ENCODE measurements at places on chromosomes 11 and 22.

- no peak for DNase-seq
These were observed 67.6 kb upstream of the CTSC start for GRCh38 chr11:88404932-88405710.

DNA sequence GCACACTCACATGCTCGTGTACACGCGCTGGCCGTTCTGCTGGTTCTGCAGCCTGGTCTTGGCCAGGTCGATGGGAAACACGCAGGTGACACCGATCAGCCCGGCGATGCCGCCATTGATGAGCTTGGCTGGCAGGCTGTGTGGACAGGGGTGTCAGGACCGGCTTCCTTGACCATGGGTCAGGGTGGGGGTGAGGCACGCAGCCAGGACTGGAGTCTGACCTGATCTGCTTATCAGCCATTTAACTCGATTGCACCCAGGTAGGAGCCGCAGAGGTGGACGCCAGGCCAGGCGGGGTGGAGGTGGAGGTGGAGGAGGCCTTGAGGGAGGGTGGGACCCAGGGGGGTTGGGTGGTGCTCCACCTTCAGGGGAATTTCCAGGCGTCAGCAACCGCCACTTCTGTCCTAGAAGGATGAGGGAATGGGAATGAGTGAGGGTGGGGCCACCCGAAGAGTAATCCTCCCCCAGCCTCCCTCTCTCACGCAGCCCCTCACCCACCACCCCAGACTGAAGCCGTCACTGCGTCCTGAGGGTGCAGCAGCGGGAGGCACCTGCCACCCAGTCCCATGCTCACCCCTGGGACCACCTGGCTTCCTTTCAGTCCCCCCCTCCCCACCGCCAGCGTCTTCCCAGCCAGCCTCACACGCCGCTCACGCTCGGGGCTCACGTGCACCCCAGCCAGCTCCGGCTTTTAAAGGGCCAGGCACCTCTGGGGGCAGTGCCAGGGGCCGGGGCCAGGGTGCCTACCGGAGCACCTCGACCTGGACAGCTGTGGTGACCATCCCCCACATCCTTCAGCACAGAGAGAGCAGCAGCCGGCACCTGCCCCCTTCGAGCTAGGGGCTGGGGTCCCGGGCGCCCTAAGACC, 3.1 kb downstream of the SLC25A22 start:
- DNase-seq = no peak

- no peak for DNase-seq
These were observed 11.9 kb upstream of the PPFIBP2 start for GRCh38 chr11:7501894-7502293.

- no peak for DNase-seq
These were observed 1.4 kb upstream of the PIM3 start for GRCh38 chr22:49958931-49959781.

DNA sequence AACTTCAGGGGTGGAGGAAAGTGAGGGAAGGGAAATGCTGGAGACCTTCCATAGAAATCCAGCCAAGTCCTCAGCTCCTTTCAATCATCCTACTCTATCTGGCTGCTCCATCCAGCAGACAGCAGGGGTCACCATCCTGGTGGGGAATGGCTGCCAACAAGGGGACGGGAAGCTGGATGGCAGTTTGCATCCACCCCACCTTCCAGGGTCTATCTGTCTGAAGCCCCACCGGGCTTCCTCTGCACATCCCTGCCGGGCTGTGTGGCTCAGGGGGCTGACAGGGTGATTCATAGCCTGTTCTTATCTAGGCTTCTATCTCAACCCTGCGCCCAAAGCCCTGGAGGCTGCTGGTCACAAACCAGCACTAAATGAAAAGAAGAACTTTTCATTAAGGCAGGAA, 1.1 kb downstream of the SYTL2 start:
- DNase-seq = no peak

DNA sequence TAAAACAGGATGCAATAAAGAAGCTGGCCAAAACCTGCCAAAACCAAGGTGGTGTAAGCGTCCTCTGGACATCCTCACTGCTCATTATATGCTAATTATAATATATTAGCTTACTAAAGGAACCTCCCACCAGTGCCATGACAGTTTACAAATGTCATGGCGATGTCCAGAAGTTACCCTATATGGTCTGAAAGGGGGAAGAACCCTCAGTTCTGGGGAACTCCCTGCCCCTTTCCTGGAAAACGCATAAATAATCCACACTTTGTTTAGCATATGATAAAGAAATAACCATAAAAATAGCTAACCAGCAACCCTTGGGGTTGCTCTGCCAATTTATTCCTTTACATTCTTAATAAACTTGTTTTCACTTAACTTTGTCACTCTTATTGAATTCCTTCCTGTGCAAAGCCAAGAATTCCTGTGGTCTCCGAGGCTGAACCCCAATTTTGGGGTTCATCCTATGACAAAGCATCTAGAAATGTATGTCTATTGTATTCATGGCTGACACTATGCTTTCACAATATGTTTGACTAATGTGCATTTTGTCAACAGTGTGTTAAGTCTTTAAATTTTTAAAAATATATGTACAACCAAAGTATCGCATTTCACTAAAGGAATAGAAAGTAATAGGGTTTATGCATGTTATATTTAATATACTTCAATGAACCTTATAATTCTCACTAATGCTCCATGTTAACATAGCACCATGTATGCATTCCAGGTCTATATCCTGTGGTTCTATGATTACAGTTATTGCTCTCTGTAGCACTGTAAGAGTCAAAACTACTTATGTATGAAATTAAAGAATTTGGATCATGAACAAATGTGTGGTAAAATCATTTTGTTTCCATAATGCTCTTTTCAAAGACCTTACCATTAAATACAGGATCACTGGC, 25.1 kb downstream of the LGR4 start:
- DNase-seq = no peak

GRCh38 chr11:128232588-128232987, 354.8 kb downstream of the ETS1 start:
- DNase-seq = no peak

DNA sequence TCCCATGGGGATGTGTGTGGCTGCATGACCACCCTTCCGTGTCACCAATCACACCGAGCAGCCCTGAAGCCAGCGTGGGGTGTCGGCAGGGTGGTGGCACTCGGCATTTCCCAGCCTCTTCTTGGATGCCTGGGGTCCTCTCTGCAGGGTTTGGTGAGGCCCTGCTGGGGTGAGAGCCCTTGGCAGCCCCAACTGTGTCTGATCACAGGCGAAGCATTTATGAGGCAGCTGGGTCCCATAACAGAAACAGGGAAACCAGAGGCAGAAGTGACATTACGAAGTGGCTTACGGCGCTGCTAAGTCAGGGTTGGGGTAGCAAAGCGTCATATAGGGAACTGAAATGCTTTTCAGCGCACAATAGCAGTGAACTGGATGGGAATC, 92.3 kb upstream of the SEPTIN5 start:
- DNase-seq = no peak

- DNase-seq = no peak
These were observed 31.0 kb downstream of the TMPRSS5 start for GRCh38 chr11:113675003-113675561.

- no peak for DNase-seq
These were observed 54.8 kb downstream of the PTPRJ start for GRCh38 chr11:48034926-48035871.

DNA sequence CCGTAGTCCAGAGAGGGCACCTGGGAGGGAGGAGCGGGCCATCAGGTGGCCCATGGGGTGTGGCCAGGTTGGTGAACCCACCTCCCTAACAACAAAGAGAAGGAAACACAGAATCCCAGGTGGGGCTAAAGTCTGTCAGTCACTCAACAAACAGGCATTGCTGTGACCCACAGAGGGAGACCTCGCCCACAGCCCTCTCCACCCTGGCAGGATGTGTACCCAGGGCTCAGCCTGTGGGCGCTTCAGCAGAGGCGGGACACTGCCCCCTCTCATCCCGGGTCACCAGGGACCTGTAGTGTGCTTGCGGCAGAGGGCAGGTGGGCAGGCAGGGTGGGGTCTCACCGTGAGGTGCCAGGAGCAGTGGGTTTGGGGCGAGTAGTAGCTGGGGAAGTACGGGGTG, 25.1 kb downstream of the TMPRSS6 start:
- DNase-seq = no peak

- DNase-seq = no peak
These were observed 116.8 kb upstream of the NNMT start for GRCh38 chr11:114179234-114179941.

DNA sequence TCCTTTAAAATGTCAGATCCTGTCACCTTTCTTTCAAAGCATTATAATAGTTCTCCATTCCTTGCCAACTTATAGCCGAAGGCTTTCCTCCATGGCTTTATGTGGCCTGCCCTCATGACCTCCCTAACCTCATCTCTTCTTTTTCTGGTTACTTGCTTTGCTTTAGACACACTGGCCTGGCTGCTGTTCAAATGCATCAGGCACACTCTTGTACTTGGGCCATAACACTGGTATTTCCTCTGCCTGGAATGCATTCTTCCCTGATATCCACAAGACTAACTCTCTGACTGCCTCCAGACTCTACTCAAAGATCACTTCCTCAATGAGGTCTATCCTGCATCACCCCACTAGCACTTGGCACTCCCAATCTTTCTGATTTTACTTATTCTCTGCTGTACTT, 710.3 kb downstream of the KCNA4 start:
- DNase-seq = no peak

Data from central memory CD8-positive, alpha-beta T cell (primary cell).